ENCODE measurements at places on chromosomes 2 and 18.

GRCh38 chr18:4333043-4333442 is 122.1 kb downstream of the DLGAP1 start:
- DNase-seq: no peak

- DNase-seq: no peak
Observed at GRCh38 chr18:77671456-77672167, 422.0 kb downstream of the GALR1 start.

- DNase-seq: no peak
Observed at GRCh38 chr2:227783404-227784138, 30.1 kb upstream of the CCL20 start.

DNA sequence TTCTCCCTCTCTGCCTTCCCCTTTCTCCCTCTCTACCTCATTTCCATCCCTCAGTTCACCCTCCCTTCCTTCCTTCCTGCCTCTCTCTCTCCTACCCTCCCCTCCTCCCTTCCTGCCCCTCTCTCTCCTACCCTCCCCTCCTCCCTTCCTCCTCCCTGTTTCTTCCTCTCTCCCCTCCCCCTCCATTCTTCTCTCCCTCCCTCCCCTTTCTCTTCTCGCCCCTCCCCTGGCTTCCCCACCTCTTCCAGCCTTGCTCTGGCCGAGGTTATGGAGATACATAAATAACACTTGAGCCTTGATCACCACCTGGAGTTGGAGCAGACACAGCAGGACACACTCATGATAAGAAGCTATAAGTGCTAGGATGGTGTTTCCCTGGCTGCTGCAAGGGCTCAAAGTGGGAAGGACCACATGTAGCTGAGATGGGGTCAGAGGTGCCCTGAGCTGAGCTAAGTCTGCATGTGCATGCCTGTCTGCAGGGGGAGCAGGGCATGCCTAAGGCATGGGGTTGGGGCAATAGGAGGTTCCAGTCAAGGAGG is 326.1 kb upstream of the HS6ST1 start:
- DNase-seq: no peak

DNA sequence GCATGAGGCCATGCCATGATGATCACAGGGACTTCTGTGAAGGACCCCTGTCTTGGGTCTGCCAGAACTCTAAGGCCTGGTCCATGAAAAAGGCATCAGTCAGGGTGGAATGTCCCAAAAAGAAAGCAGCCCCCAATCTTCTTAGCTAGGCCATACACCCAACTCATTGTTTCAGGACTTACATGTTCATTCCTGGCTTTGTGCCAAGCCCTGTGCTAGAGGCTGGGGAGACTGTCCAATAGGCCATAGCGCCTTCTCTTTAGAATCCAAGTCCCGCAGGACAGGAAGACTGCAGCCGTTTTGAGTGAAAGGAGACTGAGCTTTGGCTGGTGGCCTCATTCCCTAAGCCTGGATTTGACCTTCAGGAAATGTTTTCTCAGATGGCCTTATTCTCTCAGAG is 247.3 kb downstream of the PRKCE start:
- no peak for DNase-seq

- no peak for DNase-seq
Observed at GRCh38 chr2:26068602-26069298, 34.9 kb downstream of the RAB10 start.

- DNase-seq: no peak
Observed at GRCh38 chr2:190863946-190864345, 16.7 kb upstream of the GLS start.

DNA sequence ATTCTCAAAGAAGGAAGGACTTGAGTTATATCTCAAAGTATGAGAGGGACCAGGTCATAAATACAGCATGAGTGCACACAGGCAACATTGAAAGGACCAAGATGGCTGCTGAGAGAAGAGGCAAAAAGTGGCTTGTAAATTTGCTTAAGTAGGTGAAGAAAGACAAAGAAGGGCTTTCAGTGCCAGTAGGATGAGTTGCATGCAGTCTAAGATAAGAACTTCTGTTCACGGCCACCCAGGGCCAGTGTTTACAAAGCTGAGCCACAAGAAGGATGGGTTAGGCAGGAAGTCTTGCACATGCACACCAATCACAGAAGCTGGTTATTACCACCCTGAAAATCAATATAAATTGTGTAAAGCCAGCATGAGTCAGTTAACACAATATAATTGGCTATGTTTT is 3.1 kb upstream of the ABCB11 start:
- DNase-seq: no peak

- DNase-seq: no peak
Observed at GRCh38 chr18:55302167-55302833, 285.7 kb downstream of the TCF4 start.

GRCh38 chr2:113342650-113343049 is 63.9 kb upstream of the PAX8 start:
- peak; percentile 6 for DNase-seq

DNA sequence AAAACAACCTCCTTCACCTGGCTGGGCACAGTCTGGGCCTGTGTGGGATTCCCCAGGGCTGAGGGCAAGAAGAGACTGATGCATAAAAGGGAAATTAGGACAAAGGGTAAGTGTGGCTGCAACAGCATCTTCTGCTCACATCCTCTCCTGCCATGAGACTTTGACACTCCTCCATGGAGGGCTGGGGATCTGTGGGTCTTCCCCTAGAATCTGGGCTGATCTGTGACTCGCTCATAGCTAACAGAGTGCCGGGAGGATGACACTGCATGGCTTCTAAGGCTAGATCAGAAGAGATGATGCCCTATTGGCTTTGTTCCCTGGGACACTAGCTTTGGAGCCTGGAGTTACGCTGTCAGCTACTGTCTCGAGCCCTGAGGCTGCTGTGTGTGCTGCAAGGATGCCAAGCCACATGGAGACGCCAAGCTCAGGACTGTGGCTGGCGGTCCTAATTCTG is 24.3 kb downstream of the MOCOS start:
- DNase-seq: no peak

- DNase-seq: no peak
Observed at GRCh38 chr2:238865015-238865719, 17.3 kb downstream of the TWIST2 start.

GRCh38 chr2:201108341-201108740 is 7.6 kb upstream of the CFLAR start:
- no peak for DNase-seq

- DNase-seq: peak; percentile 75
Observed at GRCh38 chr2:56008661-56009431, 85.3 kb upstream of the EFEMP1 start.

DNA sequence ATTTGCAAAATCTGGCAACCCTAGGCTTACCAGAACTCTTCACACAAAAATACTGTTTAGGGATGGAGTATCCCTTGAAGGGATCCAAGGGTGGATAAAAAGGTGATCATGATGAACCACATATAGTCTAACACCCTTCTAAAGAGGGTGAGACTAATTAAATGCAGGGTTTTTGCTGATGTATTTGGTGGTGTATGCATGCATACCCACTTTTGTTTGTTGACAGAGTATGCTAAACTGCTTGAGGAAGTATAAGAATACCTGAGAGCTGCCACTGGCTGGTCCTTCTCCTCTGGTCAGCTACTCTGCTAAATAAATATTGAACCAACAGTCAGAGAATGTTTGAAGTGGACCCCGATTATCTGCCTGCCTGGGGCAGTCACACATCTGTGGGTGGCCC is 34.2 kb downstream of the RAPGEF4 start:
- no peak for DNase-seq

- no peak for DNase-seq
Observed at GRCh38 chr18:79792988-79793355, 4.8 kb upstream of the KCNG2 start.

DNA sequence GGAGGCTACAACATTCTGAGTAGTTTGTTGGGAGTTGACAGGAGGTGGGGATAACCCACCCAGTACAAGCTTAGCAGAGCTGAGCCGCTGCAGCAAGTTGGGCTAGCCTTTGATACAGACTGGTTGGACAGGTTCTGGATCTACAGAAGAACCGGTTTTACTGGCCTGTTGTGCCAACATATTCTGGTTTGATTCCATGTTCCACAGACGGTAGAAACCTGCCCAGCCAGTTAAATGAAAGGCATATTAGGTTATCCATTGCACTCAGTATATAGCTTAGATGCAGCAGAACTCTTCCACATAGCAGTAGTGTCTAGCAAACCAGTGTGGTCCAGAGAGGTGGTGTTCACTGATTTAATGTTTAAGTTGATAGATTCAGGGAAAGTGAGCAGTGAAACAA is 19.3 kb upstream of the RBBP8 start:
- no peak for DNase-seq

DNA sequence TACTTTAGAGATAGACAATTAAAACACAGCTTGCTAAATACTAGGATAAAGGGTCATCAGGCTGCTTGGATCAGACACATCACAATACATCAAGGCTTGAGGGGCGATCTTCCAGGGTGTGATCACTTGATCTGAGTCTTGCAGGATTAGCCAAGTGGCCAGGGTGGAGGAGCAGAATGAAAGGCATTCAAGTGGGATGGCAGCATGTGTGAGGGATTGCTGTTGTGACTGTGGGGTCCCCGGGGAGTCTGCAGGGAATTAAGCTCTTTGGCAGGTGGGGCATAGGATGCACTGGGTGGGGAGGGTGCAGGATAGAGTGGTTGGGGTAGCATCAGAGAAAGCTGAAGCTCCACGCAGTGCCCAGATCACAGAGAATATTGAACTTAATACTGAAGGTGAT is 58.0 kb upstream of the TMEM163 start:
- no peak for DNase-seq

DNA sequence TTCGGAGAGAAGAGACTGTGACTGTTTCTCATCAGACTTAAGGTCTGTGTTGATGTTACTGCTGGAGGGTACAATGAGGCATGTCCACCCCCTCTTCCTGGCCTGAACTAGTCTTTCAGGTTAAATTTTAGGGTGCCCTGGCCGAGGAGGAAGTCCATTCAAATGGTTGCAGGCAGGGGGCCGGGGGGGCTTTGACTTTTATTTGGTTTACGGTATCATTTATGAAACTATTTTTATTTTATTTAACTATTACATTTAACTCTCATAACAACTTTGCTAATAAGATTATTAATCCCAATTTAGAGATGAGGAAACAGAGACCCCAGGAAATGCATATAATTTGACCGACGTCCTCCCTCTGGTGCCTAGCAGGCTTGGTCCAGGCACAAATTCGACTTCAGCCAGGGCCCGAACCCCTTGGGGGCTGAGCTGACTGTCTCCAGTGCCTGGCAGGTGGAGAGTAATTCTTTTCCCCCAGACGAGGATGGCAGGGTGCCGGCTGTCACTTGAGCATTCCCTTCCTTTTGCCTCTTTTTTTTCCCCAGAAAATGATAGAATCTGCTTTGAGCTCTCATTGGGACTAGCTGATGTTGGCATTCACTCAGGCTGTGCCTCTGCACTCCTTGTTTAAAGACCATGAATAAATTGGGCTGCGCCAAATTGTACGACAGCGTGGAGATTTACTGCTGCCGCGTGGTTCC is 255.3 kb upstream of the SALL3 start:
- no peak for DNase-seq

- no peak for DNase-seq
Observed at GRCh38 chr18:10284540-10285282, 169.7 kb upstream of the APCDD1 start.

DNA sequence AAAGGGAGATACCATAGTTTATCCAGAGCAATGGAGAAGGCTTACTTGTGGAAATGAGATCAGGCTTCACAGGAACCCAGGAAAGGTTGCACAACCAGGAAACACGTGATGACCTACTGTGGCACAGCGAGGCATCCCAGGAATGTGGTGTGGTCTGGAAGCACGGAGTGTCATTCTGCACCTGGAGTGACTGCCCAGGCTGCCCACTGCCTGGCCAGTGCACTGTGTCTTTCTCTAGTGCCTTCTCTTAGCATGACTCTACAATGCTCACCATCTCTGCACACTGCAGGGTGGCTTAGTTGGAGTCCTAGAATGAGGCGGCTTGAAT is 48.9 kb downstream of the CHST9 start:
- DNase-seq: no peak

DNA sequence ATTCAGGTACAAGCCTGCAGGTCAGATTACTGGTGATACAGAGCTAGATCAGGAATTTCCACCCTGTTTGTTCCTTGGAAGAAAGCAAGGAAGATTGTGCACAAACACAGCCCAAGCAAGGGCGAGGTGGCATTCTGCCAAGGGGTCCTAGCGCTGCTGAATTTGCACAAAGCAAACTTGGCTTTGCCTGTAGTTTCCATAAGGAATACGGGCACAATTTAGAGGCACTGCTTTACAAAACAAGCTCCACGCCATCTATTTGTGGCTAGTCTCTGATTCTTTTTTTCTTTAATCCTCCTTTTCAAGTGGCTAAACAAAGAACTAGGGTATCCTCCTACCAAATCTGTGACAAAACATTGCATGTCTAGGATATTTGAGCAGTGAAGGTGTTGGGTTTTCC is 195.5 kb upstream of the ACVR2A start:
- DNase-seq: no peak

DNA sequence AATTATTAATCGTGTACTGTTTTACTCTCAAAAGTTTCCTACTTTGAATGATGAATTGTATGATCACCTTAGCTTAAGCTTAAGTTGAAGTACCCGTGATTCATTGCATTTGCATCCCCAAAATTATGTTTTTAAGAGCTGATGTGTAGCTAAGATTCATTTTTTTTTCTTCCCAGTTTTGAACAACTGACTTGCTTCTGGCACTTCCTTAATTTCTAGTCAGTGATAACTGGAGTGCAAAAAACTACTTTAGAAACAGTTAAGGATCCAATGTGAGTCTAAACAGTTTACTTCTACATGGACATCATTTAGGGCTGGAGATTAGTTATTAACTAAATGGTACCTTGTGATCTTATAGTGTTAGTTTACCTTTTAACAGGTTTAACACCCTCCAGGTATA is 124.0 kb upstream of the CAVIN2 start:
- no peak for DNase-seq

GRCh38 chr2:84991404-84992160 is 20.6 kb downstream of the KCMF1 start:
- no peak for DNase-seq

DNA sequence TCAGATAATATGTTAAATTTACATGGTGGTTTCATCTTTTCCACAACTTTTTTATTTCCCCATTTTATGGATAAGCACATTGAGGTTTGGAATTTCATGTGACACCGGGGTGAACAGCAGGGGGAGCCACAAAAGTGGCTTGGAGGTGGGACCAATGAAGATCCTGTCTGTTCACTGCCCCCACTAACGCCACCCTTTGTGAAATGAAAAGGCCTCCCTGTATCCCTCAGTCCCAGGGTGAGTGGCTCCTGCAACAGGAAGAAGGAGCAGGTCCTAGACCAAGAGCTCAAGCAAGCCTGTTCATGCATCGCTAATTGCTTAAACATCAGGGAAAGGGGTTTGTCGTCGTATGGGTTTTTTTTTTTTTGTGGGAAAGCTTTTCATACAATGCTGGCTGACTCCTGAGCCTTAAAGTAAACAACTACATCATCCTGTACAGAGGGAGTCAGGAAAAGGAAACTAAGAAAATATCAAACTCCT is 267.8 kb upstream of the EPAS1 start:
- DNase-seq: no peak

GRCh38 chr2:157929871-157930667 is 53.9 kb upstream of the ACVR1 start:
- no peak for DNase-seq

- no peak for DNase-seq
Observed at GRCh38 chr2:108217211-108217610, 22.6 kb upstream of the SULT1C3 start.

All from hypothalamus (tissue), 51 donors.